ENCODE measurements at places on chromosomes 2 and 18.

DNA sequence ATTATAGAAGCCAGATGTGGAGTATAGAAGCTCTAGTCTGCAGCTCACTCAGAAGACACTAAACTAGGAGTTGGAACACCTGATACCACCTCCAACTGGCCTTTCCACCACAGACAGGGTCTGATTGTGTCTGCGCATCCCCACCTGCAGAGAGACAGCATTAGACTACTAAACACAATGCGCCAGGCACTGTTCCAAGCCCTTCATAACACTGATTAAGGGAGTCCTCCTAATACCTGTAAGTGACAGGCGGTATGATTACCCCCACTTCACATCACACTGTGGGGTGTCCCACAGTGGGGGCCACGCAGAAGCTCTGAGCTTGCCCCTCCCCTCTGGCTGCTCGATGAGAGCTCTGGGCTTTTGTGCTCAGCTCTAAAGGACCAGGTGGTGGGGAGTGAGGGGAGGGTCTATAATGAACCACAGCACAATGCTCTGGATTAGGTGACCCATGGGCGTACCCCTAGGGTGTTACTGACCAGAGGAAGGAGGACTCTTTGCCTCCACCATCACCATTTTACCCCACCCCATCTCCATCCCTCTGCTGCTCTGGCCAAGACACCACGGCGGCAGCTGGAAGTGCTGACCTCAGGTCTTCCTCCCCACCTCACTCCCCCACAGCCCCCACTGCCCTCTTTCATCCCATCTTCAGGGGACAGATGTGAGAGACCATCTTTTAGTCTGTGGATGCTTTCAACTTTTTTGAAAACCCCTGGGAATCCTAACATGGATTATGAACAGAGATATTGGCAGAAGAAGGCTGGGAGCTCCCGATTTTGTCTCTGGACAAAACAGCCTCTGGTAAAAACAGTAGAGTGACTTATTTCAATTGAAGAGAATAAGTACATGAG, 145.1 kb downstream of the GFPT1 start:
- peaks cover 62% of the 10 kb centered on the region for H3K27me3 ChIP-seq
- no peaks in the 10 kb centered on the region for H3K4me1 ChIP-seq
- no peak overlapping the region for H3K4me3 ChIP-seq

GRCh38 chr2:149389506-149390167, 59.2 kb downstream of the LYPD6 start:
- H3K36me3 ChIP-seq: no peaks in the 10 kb centered on the region
- H3K27ac ChIP-seq: no peak overlapping the region
- H3K4me3 ChIP-seq: no peak overlapping the region
- DNase-seq: no peak

GRCh38 chr2:160474891-160475787, 18.5 kb downstream of the RBMS1 start:
- H3K27ac ChIP-seq: no peak overlapping the region
- no peaks in the 10 kb centered on the region for H3K27me3 ChIP-seq
- peaks cover 2% of the 10 kb centered on the region for H3K36me3 ChIP-seq
- H3K4me3 ChIP-seq: no peak overlapping the region
- peaks cover 4% of the 10 kb centered on the region for H3K4me1 ChIP-seq

DNA sequence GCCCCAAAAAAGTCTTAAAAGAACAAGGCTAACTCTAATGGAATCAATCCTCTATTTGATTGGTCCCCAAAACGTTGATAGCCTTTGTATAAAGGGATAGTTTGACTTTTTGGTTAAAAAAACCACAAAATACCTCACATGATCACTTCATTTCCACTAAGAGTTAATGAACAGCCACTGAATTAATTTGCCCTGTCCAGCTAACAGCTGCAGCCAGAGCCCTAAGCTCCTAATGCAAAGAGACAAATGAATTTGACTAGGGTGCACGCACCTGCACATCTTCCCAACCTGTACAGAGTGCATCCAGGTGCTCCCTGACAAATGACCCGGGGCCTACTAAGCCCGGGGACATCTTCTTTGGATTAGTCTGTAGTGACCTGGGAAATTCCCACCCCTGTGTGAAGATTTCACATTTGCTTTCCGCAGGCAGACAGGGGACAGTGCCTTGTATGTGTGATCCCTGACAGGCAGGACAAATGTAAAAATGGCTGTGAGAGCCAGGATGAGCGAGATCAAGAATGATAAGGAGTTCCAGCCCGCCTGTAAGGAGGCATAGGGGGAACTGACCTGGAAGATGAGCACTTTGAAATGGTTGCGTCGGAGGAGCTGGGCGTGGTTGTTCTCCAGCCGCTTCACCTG, 893 bp downstream of the CAVIN2 start:
- H3K27me3 ChIP-seq: peaks cover 77% of the 10 kb centered on the region
- H3K36me3 ChIP-seq: no peaks in the 10 kb centered on the region
- H3K27ac ChIP-seq: no peak overlapping the region
- no peak overlapping the region for H3K4me3 ChIP-seq
- no peaks in the 10 kb centered on the region for H3K4me1 ChIP-seq

GRCh38 chr2:68653538-68653982, 10.2 kb downstream of the PROKR1 start:
- H3K27ac ChIP-seq: peak overlapping the region; percentile 11
- no peak for DNase-seq
- H3K4me3 ChIP-seq: peak overlapping the region; percentile 35

- no peaks in the 10 kb centered on the region for H3K27me3 ChIP-seq
- H3K36me3 ChIP-seq: peaks cover 10% of the 10 kb centered on the region
- peaks cover 18% of the 10 kb centered on the region for H3K4me1 ChIP-seq
- H3K27ac ChIP-seq: no peak overlapping the region
Observed at GRCh38 chr2:86800856-86801567, 10.3 kb upstream of the CD8A start.

DNA sequence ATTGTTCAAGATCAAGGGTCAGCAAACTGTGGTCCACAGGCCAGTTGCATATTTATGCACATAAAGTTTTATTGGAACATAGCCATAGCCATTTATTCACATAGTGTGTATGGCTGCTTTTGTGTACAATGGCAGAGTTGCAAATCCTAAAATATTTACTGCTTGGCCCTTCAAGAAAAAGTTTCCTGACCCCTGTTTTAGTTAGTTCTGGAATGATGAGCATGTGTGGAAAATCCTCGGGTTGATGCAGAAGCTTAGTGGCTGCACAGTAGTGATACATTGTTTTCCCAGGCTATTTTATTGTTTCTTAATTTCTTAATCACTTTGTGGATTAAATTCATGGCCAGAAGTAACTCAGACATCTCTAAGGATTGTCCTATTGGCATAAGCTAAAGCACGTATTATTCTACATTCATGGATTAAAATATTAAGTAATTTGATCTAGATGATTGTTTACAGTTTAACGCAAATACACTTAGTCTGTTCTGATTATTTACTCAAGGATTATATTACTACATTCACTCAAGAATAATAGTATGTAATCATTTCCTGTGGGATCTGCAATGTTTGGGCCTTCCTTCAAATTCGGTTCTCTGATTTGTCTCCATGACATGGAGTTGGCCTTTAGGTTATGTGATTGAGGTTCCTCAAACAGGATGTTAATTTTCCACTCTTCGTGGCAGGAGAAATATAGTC, 165.5 kb downstream of the TMEM247 start:
- no peak for DNase-seq
- no peaks in the 10 kb centered on the region for H3K4me1 ChIP-seq
- no peak overlapping the region for H3K27ac ChIP-seq
- H3K36me3 ChIP-seq: peaks cover 5% of the 10 kb centered on the region
- H3K27me3 ChIP-seq: no peaks in the 10 kb centered on the region

GRCh38 chr2:12167525-12168317, 421.3 kb downstream of the LPIN1 start:
- DNase-seq: no peak
- H3K27me3 ChIP-seq: peaks cover 8% of the 10 kb centered on the region
- H3K4me1 ChIP-seq: no peaks in the 10 kb centered on the region
- no peak overlapping the region for H3K4me3 ChIP-seq
- H3K36me3 ChIP-seq: peaks cover 2% of the 10 kb centered on the region
- H3K27ac ChIP-seq: no peak overlapping the region

DNA sequence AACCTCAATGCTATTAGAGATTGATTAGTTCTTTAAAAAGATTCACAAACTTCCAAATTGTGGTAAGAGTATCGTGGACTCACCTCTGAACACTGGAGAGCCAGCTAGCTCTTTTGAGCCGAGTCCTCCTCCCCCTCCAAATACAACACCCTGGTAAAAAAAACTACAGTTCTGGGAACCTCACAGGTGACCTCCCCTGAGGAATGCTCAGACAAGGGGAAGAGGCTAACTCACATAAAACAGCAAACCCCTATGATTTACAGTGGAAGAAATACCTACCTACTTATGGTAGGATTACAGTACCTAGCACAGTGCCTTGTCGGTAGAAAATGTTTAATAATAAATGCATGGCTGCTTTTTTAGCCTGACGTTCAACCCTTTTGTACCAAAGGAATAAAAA, 8.4 kb downstream of the ZNF24 start:
- no peak overlapping the region for H3K4me3 ChIP-seq
- H3K27me3 ChIP-seq: no peaks in the 10 kb centered on the region
- no peak overlapping the region for H3K27ac ChIP-seq

GRCh38 chr2:46686811-46687210, 207.4 kb downstream of the TMEM247 start:
- H3K27ac ChIP-seq: no peak overlapping the region
- no peak for DNase-seq
- H3K4me3 ChIP-seq: no peak overlapping the region
- no peaks in the 10 kb centered on the region for H3K36me3 ChIP-seq

DNA sequence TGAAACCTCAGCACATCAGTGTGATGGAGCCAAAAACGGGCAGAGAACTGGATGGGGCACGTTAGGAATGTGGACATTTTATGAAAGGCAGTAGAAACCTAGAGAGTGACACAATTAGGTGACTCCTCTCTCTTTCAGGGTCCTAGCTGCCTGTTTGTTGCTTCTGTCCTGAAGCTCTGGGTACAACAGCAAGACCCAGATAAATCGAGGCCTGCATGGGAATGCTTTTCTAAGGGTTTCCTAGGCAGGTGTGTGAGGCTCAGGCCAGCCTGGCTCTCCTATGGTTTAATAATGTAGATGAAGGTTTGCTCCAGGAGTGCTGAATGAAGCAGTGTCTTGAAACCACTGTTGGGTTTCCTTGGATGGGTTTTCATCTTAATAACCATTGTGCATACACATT, 517.1 kb upstream of the RAB6C start:
- no peak overlapping the region for H3K27ac ChIP-seq
- no peak overlapping the region for H3K4me3 ChIP-seq
- H3K27me3 ChIP-seq: no peaks in the 10 kb centered on the region
- no peak for DNase-seq
- peaks cover 2% of the 10 kb centered on the region for H3K36me3 ChIP-seq

DNA sequence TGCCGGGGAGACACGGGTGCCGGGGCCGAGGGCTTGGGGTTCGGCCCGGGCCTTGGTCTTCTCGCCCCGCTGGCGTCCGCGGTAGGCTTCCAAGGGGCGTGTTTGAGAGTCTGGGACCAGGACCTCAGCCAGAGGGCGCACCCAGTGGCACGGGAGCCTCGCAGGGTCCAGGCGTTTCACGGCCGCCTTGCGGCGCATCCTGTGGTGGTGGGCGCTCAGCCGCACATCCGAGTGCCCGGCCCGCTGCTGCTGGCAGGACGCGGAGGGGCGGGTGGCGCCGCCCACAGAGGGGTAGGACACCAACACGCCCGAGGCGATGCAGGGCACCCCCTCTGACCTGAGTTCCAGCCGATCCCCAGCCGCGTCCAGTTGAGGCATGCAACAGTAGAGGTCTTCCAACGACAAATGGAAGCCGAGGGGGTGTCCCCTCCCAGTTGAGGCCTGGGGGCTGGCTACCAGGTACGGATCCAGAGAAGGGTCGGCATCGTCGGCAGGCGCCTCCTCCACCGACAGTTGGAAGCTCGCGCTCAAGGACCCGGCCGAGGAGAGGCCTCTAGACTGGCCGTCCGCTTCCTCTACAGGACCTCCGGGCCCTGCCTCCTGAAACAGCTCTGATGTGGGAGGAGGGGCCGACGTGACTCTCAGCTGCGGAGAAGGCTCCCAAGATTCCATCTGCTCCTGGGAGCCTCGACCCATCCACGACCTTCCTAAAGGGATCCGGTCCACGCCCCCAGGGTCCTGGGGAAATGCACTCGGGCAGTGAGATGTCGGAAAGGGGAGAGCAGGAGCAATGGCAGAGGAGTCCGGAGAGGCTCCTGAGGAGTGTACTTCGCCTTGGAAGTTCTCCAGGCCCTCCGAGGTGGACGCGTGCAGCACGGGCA, 6.3 kb downstream of the C2orf81 start:
- H3K27me3 ChIP-seq: peaks cover 29% of the 10 kb centered on the region
- peaks cover 1% of the 10 kb centered on the region for H3K4me1 ChIP-seq
- peaks cover 4% of the 10 kb centered on the region for H3K36me3 ChIP-seq
- peak overlapping the region; percentile 44 for H3K4me3 ChIP-seq

GRCh38 chr2:227881866-227882517, 10.6 kb downstream of the DAW1 start:
- DNase-seq: no peak
- no peaks in the 10 kb centered on the region for H3K27me3 ChIP-seq
- H3K4me1 ChIP-seq: no peaks in the 10 kb centered on the region
- H3K36me3 ChIP-seq: no peaks in the 10 kb centered on the region
- H3K27ac ChIP-seq: no peak overlapping the region
- H3K4me3 ChIP-seq: no peak overlapping the region

- no peak overlapping the region for H3K4me3 ChIP-seq
- DNase-seq: no peak
- H3K4me1 ChIP-seq: peaks cover 10% of the 10 kb centered on the region
- H3K27me3 ChIP-seq: no peaks in the 10 kb centered on the region
- H3K27ac ChIP-seq: peak overlapping the region; percentile 10
- H3K36me3 ChIP-seq: peaks cover 9% of the 10 kb centered on the region
Observed at GRCh38 chr2:232018181-232018580, 56.7 kb downstream of the DIS3L2 start.

DNA sequence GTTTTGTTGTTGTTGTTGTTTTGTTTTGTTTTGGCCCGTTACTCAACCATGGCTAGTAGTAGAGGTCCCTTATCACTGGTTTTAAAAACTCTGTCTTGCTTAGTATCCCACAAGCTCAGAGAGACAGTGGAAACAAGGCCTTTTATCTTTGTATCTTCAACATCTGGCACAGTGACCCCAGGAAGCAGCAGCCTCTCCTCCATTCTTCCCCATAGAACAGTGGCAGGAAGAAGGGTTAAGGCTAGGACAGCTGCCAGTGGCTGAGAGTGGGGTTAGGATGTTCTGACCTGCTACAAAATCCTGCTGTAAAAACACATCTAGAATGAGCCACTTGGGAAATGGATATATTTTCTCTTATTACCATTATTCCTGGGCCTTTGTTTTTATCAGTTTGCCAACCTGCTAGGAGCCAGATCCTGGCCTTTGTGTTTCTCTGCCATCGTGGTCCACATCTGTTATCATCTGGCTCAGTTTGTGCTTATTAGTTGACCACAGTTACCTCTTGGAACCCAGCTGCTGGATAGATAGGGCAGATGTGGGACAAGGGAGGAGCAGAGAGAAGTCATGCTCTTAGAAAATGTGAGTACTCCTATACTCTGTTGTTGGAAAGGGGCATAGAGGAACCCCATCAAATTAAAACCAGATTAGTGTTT, 246.8 kb downstream of the AGPS start:
- H3K4me1 ChIP-seq: no peaks in the 10 kb centered on the region
- H3K4me3 ChIP-seq: no peak overlapping the region
- no peaks in the 10 kb centered on the region for H3K36me3 ChIP-seq
- no peak for DNase-seq

- peak; percentile 5 for DNase-seq
- peaks cover 5% of the 10 kb centered on the region for H3K27me3 ChIP-seq
- peaks cover 2% of the 10 kb centered on the region for H3K36me3 ChIP-seq
- H3K4me3 ChIP-seq: no peak overlapping the region
Observed at GRCh38 chr18:47749600-47749973, 180.9 kb downstream of the SMAD2 start.

All from central memory CD8-positive, alpha-beta T cell (primary cell).